Sciatic nerve (tissue), 2 donors: ENCODE measurements at places on chromosomes 7 and 10.

DNA sequence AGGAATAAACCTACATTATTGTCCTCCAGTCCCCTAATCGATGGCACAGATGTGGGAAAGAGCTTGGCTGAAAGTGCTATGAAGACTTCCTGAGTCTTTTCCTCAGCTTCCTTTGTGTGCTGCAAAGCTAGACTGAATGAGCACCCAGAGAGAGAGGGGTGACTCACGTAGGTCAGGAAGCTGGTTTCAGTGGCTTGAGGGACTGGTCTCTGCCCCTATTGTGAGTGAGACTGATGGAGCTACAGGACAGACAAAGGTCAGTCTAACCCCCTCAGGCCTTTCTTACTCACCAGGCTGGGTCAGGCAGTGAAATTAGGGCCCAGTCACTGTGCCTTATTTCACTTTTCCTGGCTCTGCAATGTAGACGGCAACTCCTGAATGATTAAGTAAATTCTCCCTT, 171.1 kb upstream of the GRB10 start:
- DNase-seq: no peak

- DNase-seq: no peak
These were observed 544.3 kb downstream of the TCERG1L start for GRCh38 chr10:130767116-130767730.

DNA sequence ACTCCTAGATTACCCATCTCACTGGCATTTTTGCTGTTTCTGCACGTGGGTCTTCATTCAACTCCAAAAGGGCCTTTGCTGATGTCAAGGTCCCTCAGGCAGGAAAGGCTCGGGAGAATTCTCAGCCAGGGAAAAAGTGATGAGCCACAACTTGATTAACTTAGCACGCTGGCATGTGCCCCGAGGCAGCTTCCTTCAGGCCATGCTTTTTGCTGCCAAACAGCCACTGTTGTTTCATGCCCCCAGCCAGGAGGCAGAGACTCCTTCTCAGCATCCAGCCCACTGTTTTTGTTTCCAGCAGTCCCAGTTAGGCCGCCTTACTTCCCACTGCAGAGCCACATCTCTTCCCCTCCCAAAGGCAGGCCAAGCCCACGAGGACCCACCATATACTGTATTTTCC, 266.5 kb upstream of the YAE1 start:
- DNase-seq: no peak

GRCh38 chr7:26510231-26510957, 218.7 kb downstream of the SNX10 start:
- DNase-seq: no peak

DNA sequence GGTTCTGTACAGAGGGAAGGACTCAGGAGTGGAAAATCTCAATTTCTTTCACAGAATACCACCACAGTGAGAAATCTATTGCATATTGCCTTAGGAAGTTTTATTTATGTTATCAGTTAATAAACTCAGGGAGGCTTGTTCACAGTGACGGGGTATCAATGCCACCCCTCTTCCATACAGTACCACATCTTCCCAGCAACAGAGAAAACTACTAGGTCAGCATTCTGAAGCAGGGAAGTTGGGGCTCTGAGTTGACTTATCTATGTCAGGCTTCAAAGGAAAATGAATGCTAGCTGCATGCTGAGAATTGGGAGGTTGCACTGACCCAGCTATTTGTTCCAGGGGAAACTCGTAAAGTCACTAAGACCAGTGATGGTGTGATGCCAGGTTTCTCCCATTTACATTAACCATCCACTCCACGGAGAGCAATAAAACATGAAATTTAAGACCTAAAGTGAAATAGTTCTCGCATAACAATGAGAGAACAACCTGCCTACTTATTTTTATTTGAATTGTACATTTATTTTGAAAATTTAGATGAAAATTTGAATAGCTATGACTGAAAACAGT, 266.7 kb downstream of the RNLS start:
- DNase-seq: no peak

DNA sequence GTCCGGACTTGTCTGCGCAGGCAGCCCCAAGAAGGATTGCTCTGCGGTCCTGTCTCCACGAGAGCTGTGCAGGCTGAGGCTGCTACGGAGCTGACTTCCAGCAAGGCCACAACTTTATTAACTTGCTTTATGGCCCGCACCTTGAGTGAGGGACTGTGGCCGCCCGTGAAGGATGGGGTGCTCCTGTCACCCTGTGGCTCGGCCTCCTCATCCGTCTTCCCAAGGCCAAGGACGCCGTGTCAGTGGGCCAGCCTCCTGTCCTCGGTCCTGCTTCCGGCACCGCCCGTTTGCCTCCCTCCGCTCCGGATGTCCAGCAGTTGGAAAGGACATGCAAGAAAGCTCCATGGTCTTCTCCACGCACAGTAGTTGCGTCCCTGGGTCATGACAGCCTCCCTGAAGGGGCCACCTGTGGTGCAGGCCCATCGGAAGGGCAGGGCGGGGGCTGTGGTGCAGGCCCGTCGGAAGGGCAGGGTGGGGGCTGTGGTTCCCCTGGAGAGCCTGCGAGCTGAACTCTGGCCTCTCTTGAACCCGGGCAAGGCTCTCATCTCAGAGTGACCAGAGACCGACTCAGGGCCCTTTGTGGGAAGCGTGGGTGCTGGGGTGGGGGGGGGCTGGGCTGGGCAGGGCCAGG, 87.1 kb downstream of the NKX6-2 start:
- DNase-seq: peak; percentile 49

DNA sequence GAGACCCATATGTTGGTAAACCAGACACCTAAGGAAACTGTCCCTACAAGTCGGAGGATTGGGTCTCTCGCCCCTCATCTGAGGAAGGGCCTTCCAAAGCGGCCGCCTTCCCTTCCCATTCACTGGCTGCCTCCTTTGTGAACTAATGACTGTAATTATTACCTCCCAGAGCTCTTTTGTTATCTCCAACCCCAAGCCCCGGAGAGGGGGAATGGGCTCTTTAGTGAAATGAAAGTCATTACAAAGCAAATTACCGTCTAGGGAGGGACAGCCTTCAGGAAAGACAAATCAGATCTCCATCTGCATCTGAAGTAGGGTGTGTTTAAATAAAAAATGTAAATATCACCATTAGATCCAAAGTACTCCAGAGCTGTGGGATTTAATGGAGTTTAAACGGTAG, 2.6 kb upstream of the GAD2 start:
- DNase-seq: no peak

GRCh38 chr7:42739638-42740037, 172.2 kb downstream of the C7orf25 start:
- no peak for DNase-seq

GRCh38 chr10:1529806-1530413, 207.4 kb downstream of the ADARB2 start:
- DNase-seq: peak; percentile 39

DNA sequence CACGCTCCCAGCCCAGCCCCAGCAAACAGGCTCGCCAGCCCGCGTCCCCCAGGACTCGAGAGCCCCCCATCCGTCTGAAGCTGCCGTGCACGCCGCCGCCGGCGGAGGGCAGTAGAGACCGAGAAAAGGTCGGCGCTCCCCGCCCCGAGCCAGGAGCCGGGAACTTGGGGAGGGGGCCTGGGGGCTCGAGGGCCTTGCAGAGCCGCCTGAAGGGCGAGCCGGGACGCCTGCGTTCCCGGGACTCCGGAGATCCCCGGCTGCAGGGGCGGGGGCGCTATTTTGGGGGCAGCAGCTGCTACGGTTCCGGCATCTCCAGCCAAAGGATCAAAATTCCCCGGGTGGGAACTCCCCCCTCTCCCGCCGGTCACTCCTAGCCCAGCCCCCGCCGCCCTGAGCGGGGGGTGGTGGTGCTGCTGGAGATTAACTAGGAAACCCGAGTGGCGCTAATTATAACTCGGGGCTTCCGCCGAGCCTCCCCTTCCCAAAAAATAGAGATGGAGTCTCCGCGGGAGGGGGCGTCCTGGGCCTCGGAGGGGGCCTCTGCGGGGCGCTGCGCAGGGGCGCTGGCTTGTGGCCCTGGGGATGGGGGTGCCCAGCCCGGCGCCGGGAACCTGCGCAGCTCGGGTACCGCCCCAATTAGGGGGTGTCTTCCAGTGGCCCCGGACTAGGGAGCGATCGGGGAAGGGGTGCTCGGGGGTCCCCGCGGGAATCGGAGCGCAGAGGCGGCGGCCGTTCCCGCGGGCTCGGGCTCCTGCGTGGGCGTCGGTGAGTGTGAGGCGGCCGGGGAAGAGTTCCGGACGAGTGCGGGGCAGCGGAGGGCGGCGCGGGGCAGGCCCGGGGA, 608 bp downstream of the ACHE start:
- DNase-seq: no peak

GRCh38 chr7:14375998-14376397, 386.5 kb upstream of the ETV1 start:
- DNase-seq: no peak

- no peak for DNase-seq
These were observed 66.0 kb upstream of the HDAC9 start for GRCh38 chr7:18429547-18429946.

- DNase-seq: no peak
These were observed 67.0 kb upstream of the VIPR2 start for GRCh38 chr7:159211540-159212182.

GRCh38 chr10:69075431-69075830, 12.5 kb upstream of the SRGN start:
- DNase-seq: no peak

DNA sequence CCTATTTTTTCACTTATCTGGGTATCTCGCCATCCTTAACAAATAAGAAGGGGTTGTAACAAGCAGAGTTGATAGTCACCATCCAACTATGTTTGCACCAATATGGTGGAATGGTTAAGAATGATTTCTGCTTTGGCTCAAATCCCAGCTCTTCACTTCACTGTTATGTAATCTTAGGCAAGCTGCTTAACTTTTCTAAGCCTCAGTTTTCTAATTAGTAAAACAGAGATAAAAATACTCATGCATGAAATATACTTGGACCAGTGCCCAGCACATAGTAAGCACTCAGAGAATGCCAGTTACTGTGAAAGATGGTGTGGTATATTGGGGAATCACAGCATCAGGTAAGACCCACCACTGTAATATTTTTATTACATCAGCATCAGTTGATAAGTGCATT, 33.6 kb downstream of the ABCB1 start:
- no peak for DNase-seq

- no peak for DNase-seq
These were observed 4.4 kb upstream of the PPP2R2D start for GRCh38 chr10:131896403-131896802.

- no peak for DNase-seq
These were observed 288.6 kb downstream of the NEBL start for GRCh38 chr10:20608503-20608902.

GRCh38 chr7:11951909-11952308, 119.9 kb upstream of the THSD7A start:
- DNase-seq: no peak

DNA sequence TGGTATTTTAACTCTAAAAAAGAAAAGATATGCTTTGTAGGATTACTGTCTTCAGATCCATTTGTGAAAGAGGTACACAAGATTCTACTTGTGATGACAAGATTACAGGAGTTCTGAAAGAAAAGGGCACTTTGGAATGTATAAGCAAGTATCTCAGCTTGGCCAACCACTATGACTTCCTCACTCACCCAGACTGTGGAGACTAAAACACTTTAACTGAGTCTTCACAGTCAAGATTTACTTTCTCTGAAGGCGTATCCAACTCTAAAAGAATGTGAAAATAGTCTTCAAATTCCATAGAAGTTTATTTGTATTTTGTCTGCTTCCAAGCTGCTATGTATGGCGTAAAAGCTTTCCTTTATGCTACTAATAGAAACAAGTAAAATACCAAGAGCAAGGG, 76.1 kb upstream of the SRRM3 start:
- no peak for DNase-seq

- DNase-seq: peak; percentile 41
These were observed 108.3 kb downstream of the NKX6-2 start for GRCh38 chr10:132677473-132678227.

- no peak for DNase-seq
These were observed 26.8 kb upstream of the FGL2 start for GRCh38 chr7:77226357-77226839.

DNA sequence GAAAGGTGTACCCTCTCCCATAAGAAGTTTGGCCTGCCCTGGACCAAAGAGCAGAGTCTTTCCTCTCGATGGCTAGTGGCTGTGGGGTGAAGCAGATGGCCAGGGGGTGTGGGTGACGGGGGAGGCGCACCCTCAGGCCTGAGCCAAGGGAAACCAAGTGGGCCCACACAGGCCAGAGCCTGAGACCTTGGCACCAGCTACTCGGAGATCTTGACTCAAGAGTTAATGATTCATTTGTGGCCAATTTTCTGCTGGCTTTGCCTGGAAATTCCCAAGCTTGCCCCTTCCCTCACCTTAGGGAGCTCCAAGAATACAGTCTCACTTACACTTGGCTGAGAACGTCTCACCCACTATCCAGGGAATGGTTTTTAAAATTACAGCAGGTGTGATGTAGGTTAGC, 42.7 kb downstream of the ZMIZ1 start:
- no peak for DNase-seq

GRCh38 chr7:158085741-158086695, 501.6 kb downstream of the PTPRN2 start:
- DNase-seq: peak; percentile 23

DNA sequence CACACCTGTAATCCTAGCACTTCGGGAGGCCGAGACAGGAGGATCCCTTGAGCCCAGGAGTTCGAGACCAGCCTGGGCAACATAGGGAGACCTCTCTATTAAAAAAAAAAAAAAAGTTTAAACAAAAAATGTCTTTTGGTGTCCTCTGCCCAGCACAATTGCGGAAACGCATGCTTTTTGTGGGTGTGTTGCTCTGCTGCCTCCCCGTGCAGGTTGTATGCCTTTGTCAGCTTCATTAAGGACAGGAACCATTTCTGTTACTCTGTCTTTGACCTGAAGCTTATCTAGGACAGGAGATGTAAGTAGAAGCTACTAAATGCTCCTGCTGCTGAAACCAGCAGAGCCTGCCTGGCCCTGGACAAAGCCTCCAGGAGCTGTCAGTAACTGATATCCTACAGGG, 21.3 kb upstream of the ANKRD2 start:
- DNase-seq: no peak

GRCh38 chr7:74290981-74291441, 1.8 kb downstream of the CLIP2 start:
- DNase-seq: no peak
